Liver (tissue), 10 donors: ENCODE measurements at places on chromosomes 1 and 21. TPM values are rescaled to one million over a fixed set of nuclear protein-coding genes. Genes with fewer than 3 reads are reported as not detected.

- no peaks in the 10 kb centered on the region for H3K27me3 ChIP-seq
- H3K4me3 ChIP-seq: no peak overlapping the region
- peaks cover 38% of the 10 kb centered on the region for H3K36me3 ChIP-seq
- no peaks in the 10 kb centered on the region for H3K4me1 ChIP-seq
Observed at GRCh38 chr1:100213141-100213540, 35.1 kb upstream of the LRRC39 start.

DNA sequence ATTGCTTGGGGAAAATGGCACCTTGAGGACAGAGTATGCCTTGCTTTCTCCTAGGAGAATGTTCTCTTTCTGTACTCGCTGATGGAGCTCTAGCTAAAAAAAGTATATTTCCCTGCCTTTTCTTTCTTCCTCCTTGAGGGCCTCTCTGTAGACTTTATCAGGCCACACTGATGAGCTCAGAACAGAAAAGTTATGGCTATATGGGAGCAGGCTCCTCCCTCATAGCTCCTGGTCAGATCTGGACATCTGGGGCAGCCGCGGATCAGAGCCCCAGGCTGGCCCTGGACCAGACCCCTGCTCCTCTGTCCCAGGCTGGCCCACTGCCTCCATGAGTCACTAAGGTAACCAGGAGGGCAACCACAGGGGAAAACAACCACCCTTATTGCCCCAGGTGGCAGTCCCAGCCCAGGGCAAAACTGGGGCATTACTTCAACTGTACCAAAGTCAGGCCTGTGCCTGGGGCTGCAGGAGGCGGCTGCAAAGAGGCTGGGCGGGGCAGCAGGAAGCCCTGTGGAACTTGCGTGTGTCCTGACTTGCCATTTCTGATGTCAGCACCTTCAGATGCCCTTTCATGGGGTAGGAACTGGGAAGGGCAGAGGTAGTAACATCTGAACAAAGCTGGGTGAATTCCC, 26.3 kb upstream of the ZNF648 start:
- peaks cover 4% of the 10 kb centered on the region for H3K4me1 ChIP-seq
- DNase-seq: no peak
- H3K36me3 ChIP-seq: no peaks in the 10 kb centered on the region
- no peaks in the 10 kb centered on the region for H3K27me3 ChIP-seq

C4BPB gene
- total RNA-seq: 460 TPM

DNA sequence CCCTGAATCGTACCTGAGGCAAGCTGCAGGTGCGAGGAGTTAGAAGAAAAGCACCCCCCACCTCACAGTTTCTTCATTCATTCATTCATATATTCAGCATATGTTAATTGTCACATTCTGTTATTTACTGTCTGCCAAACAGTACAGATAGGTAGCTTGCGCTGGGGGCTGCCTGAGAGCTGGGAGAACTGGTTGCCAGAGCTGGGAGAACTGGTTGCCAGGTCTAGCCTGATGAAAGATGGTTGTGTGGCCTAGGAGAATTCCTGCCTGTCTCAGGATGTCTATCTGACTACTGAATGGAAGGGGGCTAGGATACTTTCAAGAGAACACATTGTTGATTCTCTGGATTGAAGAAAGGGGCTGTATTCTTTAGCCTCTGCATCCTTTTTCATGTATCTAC, 225.9 kb upstream of the POU3F1 start:
- no peaks in the 10 kb centered on the region for H3K27me3 ChIP-seq
- DNase-seq: no peak
- H3K36me3 ChIP-seq: no peaks in the 10 kb centered on the region
- H3K4me3 ChIP-seq: no peak overlapping the region

DNA sequence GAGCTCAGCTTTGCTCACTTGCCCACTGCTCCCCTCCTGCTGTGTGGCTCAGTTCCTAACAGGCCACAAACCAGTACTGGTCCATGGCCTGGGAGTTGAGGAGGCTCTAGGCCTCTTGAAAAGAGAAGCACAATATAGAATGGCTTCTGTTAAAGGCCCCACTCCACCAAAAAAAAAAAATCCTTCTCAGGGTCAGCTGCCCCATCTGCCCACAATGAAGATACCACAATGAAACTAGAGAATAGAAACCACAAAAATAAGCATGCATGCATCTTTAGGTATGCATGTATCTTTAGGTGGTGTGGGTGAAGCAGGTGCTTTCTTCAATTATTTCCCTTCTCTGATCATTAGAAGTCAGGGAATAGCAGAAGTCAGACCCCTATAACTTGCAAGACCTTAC, 620.4 kb upstream of the BEND5 start:
- H3K27ac ChIP-seq: no peak overlapping the region
- no peaks in the 10 kb centered on the region for H3K27me3 ChIP-seq
- no peak overlapping the region for H3K4me3 ChIP-seq
- no peak for DNase-seq
- H3K36me3 ChIP-seq: no peaks in the 10 kb centered on the region

GRCh38 chr21:17146426-17146825, 366.4 kb upstream of the CXADR start:
- no peaks in the 10 kb centered on the region for H3K27me3 ChIP-seq
- H3K27ac ChIP-seq: no peak overlapping the region
- no peaks in the 10 kb centered on the region for H3K4me1 ChIP-seq
- H3K36me3 ChIP-seq: no peaks in the 10 kb centered on the region
- no peak for DNase-seq
- no peak overlapping the region for H3K4me3 ChIP-seq

DNA sequence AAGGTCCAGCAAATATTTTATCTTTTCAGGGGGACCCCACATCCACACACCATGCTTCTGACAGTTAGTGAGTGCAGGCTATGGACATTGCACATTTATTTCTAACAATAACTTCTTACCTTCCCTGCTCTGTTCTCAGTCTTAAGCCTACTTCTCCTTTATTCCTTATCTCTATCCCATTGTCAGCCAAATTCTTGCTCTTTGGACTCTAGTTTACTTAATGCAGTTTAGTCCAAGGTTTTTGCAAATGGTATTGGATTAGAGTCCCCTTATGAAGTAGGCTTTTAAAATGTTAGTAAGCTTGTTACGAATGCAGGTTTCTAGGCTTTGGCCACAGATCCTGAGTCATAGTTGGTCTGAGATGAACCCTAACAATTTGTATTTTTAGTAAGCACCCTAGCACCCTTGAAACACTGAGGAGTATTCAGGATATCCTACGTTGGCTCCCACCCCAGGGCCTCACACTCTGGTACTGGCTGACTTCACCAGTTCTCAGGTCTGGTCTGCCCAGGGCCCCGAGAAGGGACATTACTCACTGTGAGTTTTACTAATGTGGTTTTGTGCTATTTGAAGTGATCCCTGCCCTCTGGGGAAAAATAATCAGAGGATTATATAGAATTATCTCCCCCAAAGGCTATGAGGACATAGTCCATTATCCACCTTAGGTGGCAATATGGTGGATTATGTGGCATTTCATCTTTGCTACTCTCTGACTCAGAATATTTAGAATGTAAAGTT, 239.5 kb downstream of the TGFB2 start:
- no peak for DNase-seq
- H3K27ac ChIP-seq: no peak overlapping the region
- no peaks in the 10 kb centered on the region for H3K36me3 ChIP-seq
- H3K4me3 ChIP-seq: no peak overlapping the region
- H3K4me1 ChIP-seq: no peaks in the 10 kb centered on the region
- H3K27me3 ChIP-seq: no peaks in the 10 kb centered on the region

GRCh38 chr21:35749904-35750303, 310.4 kb downstream of the SETD4 start:
- no peak for DNase-seq
- H3K4me3 ChIP-seq: no peak overlapping the region
- H3K4me1 ChIP-seq: no peaks in the 10 kb centered on the region
- no peak overlapping the region for H3K27ac ChIP-seq

- H3K27ac ChIP-seq: no peak overlapping the region
- H3K4me1 ChIP-seq: no peaks in the 10 kb centered on the region
- H3K36me3 ChIP-seq: no peaks in the 10 kb centered on the region
- H3K4me3 ChIP-seq: no peak overlapping the region
- no peaks in the 10 kb centered on the region for H3K27me3 ChIP-seq
Observed at GRCh38 chr1:50994997-50995396, 25.0 kb downstream of the CDKN2C start.

DNA sequence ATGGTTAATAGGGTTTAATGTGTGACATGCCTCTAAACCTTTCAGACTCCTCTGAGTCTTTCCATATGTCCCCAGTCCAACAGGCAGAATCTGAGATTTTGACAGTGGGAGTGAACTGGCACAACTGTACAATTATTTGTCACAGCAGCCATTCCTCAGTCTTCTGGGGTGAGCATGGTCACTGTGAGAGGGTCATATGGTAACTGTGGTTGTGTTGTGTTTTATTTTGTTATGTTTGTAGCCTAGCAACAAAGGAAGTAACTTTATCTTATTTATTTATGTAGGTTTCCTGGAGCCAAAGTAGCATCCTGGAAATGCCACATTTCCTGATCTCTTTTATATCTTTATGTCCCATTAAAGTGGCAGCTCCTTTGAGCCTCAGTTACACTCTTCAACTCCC, 1067.9 kb downstream of the TTLL7 start:
- no peak overlapping the region for H3K27ac ChIP-seq
- no peaks in the 10 kb centered on the region for H3K4me1 ChIP-seq

DDI2 gene
- 72.5 TPM for total RNA-seq

DNA sequence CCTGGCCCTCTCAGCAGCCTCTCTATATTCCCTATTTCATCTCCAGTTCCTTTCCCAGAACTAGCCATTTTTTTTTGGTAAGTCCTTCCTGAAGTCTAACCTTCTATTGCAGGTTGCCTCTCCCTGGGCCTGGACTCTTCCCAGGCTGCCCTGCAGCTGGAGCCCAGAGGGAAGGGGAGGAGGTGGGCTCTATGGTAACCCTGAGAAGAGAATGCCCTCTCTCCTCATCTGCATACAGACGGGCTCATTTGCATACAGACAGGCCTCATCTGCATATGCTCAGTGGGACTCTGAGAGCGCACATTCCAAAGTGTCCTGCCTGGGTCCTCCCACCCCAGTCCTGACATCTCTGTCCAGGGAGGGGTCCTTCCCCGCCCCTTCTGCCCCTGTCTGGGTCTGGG, 32.7 kb downstream of the RHBG start:
- H3K4me3 ChIP-seq: no peak overlapping the region
- H3K27me3 ChIP-seq: peaks cover 2% of the 10 kb centered on the region
- no peaks in the 10 kb centered on the region for H3K4me1 ChIP-seq
- no peaks in the 10 kb centered on the region for H3K36me3 ChIP-seq

DNA sequence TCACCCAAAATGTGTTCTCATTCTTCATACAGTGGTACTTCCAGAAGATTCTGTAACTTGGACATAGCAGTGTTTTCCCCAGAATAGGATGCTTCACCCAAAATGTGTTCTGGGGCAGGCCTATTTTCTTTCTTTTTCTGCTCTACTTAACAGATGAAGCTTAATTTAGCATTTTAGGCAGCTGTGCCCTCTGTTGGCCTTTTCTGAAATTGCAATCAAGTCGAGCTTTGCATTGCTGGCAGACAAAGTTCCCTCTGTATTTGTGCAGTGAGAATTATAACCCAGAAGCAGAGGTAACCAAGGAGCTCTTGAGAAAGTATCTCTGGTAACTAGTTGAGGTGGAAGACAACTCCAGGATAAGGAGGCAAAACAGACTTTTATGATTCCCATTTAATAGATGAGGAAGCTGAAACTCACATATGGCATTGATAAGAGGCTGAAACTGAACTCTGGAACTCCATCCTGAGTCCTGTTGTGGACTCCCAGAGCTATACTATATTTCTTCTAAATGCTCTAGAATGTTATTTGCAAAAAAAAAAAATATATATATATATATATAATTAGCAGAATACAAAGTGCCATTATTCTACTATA, 50.3 kb upstream of the L1TD1 start:
- DNase-seq: peak; percentile 38
- no peaks in the 10 kb centered on the region for H3K27me3 ChIP-seq
- H3K36me3 ChIP-seq: no peaks in the 10 kb centered on the region
- no peaks in the 10 kb centered on the region for H3K4me1 ChIP-seq

RGS5 gene
- total RNA-seq: 4.6 TPM

DNA sequence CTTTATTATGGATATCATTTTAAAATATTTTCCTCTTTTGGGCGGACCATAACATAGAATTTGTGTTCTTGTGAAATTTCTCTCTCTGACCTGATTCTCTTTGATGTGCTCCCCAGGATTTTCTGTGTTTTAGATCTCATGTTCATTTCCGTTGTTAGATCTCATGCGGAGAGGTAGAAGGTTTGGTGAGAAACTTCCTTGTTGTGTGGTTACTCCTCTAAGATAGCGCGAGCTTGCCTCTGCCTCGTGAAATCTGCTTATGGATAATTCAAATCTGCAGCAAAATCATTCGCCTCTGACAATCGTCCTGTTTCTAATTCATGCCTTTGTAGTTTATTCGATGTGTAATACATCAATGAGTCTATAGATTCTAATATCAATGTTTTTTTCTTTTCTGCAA, 580.4 kb downstream of the USP25 start:
- peaks cover 8% of the 10 kb centered on the region for H3K4me1 ChIP-seq
- H3K27me3 ChIP-seq: no peaks in the 10 kb centered on the region
- no peak for DNase-seq

DNA sequence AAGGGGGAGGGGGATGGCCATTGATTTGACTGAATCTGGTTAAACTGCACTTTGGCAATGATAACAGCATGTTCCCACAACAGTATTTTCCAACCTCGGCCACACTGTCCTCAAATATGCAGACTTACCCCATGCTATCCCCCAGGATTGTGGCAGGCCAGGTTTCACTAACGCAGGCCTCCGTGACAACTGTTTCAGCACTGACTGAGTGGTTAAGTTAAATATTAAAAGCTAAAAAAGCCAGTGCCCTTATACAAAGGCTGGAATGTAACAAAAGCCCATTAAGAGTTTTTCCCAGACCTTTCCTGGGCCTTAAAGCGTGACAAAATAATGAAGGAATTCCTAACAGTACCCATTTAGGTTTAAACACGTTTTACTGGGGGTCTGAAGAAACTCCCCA, 202.9 kb downstream of the USP25 start:
- no peak for DNase-seq
- H3K36me3 ChIP-seq: no peaks in the 10 kb centered on the region
- H3K4me1 ChIP-seq: no peaks in the 10 kb centered on the region
- H3K27ac ChIP-seq: no peak overlapping the region
- no peak overlapping the region for H3K4me3 ChIP-seq
